ENCODE measurements at places on chromosomes 7 and 10.

DNA sequence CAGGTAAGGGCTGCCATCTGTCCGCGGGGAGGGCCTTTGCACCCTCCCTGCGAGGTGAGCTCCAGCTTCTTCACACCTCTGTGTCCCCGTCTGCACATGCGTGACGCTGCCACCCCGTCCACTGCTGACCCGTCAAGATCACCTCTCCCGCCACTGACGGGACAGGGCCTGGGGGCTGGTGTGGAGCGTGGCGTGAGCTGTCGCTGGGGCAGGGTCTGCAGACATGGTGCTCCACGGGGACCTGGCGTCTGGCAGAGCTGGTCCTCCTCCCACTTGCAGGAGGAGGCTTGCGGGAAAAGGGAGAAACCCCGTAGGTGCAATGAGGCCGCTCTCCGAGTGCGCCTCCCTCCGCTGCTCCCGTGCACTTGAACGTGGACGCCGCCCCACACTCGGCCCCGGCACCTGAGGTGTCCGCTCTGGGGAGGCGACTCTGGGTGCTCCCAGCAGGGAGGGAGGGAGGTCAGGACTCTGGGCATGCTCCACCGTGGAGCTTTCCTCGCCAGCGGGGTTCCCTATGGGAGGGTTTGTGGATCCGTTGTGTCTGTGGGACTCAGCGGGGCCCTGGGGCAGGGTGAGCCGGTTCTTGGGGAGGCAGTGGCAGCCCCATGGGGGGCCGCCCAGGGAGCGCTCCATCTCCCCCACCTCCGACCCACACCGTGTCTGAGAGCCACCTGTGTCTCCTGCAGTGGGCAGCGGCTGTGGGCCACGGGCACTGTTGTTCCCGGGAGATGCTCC lies 17.6 kb upstream of the DPYSL4 start:
- DNase-seq: no peak

- DNase-seq: no peak
These were observed 376.2 kb upstream of the TPK1 start for GRCh38 chr7:145212050-145212449.

DNA sequence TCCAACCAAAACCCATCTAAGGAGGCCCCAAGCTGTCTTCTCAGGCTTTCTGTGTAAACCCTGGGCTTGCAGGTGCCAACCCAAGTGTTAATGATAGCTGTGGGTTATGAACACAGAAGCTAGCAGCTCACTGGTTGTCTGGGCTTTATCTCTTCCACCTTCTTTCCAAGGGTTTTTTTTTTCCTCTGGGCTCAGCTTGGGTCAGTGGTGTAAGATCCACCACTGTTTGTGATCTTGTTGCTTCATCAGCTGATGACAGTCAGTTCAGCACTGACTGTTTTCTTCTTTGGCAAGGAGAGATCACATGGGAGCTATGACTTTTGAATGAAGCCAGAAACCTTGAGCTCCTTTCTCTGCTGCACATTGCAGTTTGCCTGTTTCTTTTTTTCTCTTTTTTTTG lies 4.6 kb downstream of the GTPBP4 start:
- DNase-seq: no peak

- DNase-seq: no peak
These were observed 441.3 kb downstream of the NEBL start for GRCh38 chr10:20455774-20456173.

All from retinal pigment epithelial cell (primary cell).